Head of caudate nucleus (tissue), 42 donors: ENCODE measurements at places on chromosomes 4 and X.

- no peak for DNase-seq
Measured at GRCh38 chr4:182194091-182194824, 48.9 kb upstream of the TENM3 start.

GRCh38 chr4:38867478-38868058 is at the start of gene FAM114A1:
TSS of gene FAM114A1 (plus strand) at chr4:38867806. CDS start at chr4:38878079, 10,273 bp downstream.
- peak; percentile 70 for DNase-seq

GRCh38 chr4:16125571-16126445 is 42.0 kb upstream of the PROM1 start:
- DNase-seq, result no peak

GRCh38 chr4:37653601-37654000 is 32.6 kb downstream of the RELL1 start:
- no peak for DNase-seq

- DNase-seq, result no peak
Measured at GRCh38 chr4:69517674-69518073, 22.0 kb upstream of the UGT2B4 start.

- DNase-seq, result no peak
Measured at GRCh38 chr4:1200425-1201035, 28.1 kb upstream of the SPON2 start.

DNA sequence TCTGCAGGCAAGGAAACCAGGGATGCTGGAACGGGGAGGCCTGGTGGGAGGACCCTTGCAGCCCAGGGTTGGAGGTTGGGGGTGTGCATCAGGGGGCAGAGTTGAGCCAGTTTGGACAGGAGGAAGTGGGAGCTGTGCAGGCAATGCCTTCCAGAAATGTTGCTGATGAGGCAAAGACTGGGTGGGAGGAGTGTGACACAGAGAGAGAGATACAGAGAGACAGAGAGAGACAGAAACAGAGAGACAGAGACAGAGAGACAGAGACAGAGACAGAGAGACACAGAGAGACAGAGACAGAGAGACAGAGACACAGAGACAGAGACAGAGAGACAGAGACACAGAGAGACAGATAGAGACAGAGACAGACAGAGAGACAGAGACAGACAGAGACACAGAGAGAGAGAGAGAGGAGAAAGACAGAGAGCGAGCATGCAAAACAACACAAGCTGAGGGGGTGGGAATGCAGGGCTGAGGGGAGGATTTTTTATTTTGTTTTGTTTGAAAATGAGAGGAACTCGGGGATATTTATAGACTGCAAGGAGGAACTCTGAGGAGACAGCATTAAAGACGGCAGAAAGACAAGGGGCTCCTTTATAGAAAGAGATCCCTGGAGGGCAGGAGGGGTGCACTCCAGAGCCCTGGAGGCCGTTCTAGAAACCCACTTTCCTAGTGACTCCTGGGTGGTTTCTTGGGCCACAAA is 1.9 kb upstream of the HAUS3 start:
- DNase-seq, result no peak

- DNase-seq, result no peak
Measured at GRCh38 chr4:36321176-36321575, 39.8 kb downstream of the DTHD1 start.

GRCh38 chrX:153803211-153804099 is 9.0 kb downstream of the SSR4 start:
- DNase-seq, result no peak

DNA sequence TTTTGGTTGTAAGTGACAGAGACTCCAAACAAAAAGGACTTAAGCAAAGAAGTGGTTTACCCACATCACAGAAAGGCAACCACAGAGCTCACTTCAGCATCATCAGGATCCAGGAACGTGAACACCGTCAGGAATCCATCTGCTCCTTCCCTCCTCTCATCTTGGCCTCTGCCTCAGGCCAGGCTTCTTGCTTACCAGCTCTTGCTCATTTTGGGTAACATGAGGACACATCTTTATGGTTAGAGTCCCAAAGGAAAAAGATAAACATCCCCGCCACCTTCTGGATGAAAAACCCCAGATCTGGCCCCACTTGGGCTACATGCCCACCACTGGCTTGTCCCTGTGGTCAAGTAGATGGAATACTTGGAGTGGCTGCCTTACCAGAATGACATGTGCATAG is 176.8 kb upstream of the RPL34 start:
- DNase-seq, result no peak

GRCh38 chr4:7032596-7032995 is 10.6 kb upstream of the TADA2B start:
- DNase-seq, result no peak

DNA sequence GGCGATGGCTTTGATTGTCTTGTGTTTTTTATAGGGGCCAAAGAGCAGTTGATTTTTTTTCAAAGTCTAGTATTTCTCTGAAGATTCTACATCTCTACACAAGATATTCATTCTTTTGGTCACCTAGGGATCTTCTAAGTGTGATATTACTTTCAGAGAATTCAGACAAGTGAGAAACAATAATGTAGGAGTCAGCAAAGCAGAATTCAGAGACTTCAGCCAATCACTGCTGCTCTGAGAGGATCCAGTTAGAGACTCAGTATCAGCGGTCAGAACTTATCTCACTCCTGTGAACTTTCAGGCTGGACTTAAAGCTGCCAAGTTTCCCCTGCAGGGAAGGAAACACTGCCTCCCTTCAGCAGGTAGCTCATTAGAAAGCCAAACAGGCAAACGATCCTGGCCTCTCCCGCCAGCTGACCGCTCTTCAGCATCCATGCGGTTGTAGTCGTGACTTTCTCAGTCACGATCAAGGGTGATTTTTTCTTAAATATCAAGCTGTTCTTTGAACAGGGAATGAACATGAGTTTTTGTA is 59.2 kb downstream of the NSUN7 start:
- DNase-seq, result no peak

- no peak for DNase-seq
Measured at GRCh38 chr4:105543881-105544280, 8.5 kb upstream of the ARHGEF38 start.

GRCh38 chr4:108592674-108592986 is 27.7 kb upstream of the RPL34 start:
- no peak for DNase-seq
